ENCODE measurements at places on chromosomes 13 and 19.
A peak's percentile ranks its signal among the peaks of the same experiment; 100 is the strongest.

- DNase-seq, result no peak
These were observed 5.6 kb downstream of the ICAM5 start for GRCh38 chr19:10295305-10295846.

DNA sequence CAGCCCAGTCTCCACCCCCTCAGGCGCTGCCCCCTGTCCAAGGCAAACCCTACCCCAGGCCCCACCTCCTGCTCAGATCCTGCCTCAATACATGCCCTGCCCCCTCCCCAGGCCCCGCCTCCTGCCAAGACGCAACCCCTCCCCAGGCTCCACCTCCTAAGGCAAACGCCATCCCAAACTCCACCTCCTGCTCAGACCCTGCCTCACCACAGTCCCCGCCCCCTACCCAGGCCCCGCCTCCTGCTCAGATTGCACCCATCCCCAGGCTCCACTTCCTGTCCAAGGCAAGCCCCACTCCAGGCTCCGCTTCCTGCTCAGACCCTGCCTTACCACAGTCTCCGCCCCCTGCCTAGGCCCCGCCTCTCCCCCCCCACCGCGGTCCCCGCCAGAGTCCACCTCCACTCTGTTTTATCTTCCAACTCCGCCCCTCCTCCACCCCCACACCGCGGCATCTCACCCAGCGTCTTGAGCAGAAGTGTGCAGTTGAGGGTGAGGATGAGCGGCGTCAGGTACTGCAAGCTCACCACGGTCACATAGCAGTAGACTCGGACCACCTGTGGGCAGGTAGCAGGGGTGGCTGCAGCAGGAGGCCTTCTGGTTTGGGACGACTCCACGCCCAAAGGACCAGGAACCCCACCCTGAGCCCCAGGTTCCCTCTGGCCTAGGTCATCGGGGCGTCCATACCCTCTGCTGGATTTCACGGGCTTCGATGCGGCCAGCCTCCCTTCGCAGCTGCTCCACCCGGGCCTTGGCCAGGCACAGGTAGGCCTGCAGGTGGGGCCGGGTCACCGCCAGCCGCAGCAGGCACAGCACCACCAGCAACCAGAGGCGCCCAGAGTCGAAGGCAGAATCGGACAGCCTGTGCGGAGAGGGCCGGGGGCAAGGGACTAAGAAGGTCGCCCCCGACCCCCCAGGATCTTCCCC is 17.7 kb downstream of the TMEM161A start:
- no peak for DNase-seq

DNA sequence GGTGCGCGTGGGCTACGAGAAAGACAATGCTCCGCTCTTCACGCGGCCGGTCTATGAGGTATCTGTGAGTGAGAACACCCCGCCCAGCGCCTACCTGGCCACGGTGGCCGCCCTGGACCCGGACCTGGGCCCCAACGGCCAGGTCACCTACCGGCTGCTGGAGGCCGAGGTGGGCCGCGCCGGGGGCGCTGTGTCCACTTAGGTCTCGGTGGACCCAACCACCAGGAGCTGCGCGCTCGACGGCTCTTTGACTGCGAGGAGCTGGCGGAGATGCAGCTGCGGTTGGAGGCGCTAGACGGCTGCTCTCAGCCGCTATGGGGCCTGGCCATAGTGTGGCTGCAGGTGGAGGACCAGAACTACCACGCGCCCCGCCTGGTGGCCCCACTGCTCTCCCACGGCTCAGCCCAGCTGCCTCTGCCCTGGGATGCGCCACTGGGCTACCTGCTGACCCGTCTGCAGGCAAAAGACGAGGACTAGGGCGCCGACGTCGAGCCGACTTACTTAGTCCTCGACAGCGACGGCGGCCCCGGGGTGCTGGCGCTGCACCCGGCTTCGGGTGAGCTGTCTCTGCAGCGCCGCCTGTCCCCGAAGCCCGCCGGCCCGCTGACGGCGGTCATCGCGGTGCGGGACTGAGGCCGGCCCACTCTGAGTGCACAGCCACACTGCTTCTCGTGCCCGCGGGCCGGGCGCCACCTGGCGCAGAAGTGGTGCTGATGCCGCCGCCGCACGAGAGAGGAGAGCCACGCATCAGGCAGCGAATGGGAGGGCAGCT is 173.0 kb downstream of the OLFM4 start:
- DNase-seq, result no peak

GRCh38 chr19:50750010-50750409 is 20.3 kb upstream of the GPR32 start:
- DNase-seq, result no peak

GRCh38 chr13:41458761-41459431 is 1.5 kb downstream of the RGCC start:
- no peak for DNase-seq

DNA sequence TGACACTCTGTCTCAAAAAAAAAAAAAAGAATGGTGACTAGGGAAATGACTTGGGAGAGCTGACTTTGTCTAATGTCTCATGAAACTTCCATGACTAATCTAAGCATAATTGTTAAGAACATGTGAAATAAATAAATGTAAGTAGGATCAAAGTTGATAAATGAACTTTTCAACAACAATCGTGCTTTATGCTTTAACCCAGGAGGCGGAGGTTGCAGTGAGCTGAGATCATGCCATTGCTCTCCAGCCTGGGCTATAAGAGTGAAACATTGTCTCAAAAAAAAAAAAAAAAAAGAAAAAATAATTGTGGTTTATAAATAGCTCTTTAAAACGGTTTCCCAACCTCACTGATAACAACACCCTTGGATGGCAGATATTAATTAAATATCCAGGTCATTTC is 12.9 kb upstream of the AKT2 start:
- DNase-seq, result no peak

DNA sequence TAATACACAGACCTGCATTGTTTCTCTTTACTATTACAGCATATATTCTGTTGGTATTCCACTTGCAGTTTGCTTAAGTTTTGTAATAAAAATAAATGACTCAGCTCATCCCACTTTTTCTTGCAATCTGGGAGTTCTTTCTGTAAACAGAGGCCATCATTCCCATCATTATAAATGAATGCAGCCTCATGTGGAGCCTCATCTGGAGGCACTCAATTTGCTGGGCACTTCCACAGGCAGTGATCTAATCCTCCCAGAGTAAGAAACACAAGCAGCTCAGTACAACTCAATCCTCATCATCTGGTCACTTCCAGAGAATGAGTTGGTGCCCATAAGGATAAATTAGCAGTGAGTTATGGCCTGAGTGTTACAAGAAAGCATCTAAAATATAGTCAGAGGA is 2801.9 kb downstream of the PCDH9 start:
- no peak for DNase-seq

DNA sequence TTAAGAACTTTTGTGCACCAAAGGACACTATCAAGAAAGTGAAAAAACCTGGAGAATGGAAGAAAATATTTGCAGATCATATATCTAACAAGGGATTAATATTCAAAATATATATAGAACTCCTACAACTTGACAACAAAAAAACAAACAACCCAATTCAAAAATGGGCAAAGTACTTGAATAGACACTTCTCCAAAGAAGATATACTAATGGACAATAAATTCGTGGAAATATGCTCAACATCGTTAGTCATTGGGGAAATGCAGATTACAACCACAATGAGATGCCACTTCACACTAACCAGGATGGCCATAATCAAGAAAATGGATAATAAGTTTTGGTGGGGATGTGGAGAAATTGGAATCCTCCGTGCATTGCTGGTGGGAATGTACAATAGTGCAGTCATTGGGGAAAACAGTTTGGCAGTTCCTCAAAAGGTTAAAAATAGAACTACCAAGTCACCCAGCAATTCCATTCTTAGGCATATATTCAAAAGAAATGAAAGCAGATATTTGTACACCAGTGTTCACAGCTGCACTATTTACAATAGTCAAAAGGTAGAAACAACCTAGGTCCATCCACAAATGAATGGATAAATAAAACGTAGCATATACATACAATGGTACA is 2.2 kb upstream of the LSR start:
- no peak for DNase-seq

GRCh38 chr19:8335343-8336071 is 7.6 kb downstream of the KANK3 start:
- DNase-seq, result no peak

- DNase-seq, result no peak
These were observed 8.9 kb downstream of the ZNF805 start for GRCh38 chr19:57249329-57249728.

DNA sequence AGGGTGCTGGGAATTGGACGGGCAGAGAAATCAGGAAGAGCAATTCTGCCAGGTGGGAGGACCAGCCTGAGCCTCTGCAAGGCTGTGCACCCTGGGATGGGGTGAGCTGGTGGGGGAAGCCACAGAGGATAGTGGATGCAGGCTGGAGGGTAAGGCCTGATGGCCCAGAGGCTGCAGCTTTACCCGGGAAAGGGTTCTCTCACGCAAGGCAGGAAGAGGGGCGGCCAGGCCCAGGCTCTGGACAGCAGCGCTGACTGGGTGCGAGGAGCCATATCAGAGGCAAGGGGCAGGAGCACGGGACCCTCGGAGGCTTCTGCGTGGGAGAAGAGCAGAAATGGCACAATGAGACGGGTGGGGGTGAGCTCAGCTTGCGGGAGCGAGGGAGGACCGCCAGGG is 104.6 kb downstream of the SOX1 start:
- no peak for DNase-seq

GRCh38 chr19:57870225-57870624 is 18.6 kb downstream of the ZNF814 start:
- DNase-seq, result no peak

DNA sequence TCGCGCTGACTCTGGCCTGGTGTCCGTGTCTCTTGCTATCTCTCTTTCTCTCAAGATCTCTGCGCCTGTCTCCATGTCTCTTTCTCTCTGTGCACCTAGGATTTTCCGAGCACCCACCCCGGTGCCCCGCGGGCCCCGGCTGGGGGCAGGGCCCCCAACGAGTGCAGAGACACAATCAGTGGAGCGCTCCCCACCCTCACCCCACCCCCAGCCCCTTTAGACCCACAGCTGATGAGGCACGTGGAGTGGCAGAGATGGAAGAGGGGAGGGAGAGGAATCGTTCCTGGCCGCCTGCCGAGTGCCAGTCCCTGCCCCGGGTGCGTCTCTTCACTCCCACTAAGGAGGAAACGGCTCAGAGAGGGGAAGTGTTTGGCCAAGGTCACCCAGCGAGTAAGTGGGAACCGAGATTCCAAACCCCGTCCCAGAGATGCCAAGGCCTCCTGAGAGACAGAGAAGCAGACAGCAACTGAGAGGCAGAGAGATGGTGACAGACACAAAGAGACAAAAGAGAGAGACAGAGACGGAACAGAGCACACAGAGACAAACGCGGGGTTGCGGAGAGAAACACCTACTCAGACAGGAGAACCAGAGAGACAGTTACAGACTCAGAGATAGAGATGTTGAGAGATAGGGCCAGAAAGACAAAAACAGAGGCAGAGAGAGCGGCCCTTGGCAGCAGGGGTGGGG is 626 bp upstream of the BCL3 start:
- peak; percentile 76 for DNase-seq

- DNase-seq, result no peak
These were observed 76.0 kb downstream of the RASA3 start for GRCh38 chr13:114056205-114057013.

DNA sequence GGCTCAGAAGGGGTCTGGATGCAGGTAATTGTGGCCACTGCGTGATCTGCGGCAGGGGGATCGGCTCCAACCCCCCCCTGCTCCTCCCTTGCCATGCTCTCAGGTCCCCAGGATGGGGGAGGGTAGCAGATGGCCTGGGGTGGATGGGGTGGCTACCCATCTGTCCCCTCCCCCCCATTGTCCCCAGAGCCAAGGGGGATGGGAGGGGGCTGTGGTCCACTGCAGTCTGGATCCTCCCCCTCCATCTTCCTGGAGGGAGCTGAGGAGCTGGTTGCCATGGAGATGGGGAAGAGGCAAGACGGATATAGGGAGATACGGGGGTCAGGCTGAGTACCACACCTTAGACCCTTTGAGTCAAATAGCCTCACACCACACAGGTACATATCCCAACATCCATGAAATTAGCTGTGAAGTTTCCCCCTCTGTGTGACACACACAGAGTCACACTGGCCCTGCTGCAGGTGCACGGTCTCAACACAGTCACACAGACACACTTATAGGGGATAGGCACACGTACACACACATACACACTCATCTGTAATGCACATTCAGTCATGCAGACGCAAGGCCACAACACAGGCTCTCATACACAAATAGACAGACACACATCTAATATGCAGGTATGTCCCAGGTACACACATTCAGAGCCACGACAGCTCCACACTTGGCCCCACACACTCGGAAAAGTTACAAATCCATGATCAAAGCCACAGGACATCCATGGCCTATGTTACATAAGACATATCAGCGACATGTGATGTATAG is 1.8 kb upstream of the NOVA2 start:
- no peak for DNase-seq

DNA sequence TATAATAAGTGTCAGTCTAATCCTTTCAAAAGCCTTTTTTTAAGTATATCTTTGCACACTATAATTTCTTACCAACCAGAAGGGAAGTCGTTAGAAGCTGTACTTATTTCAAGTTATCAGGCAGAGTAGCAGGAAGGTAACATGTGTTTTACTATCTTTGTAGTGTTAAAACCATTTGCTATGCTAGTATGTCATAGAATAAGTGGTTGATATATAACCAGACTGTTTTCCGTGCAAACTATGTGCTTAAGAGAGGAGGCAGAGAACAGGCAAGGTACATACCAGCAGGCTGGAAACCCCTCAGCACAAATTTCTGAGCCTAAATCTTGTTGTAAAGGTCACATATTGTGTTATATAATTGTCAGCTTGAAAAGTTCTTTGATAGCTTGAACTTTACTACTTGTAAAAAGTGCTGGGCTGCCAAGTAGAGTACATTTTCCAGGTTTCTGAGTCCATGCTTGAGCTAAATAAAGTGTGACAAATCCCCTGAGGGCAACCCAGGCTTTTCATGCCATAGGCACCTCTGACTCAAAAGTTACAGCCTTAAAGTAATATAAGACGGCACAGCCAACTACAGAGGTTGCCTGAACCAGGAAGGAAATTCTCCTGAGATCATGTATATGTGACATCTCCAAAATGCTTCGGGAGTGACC is 1297.4 kb downstream of the PCDH9 start:
- DNase-seq, result no peak

GRCh38 chr13:101150998-101151397 is 265.3 kb downstream of the NALCN start:
- DNase-seq, result no peak

DNA sequence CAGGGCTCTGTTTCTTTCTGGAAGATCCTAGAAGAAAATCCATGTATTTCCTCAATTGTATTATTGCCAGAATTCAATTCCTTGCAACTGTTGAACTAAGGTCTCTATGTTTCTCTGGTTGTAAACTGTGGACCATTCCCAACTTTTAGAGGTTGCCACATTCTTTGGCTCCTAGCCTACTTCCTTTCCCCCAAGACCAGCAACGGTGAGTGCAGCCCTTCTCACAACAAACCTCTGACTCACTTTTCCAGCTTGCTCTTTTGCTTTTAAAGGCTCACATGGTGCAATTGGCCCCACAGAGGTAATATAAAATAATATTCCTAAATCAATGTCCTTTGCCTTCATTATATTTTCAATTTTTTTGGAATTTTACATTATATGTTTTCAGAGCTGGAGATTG is 371.3 kb downstream of the SLITRK5 start:
- no peak for DNase-seq

- DNase-seq, result no peak
These were observed 220.9 kb downstream of the FOXO1 start for GRCh38 chr13:40445557-40445990.
